ENCODE measurements at places on chromosomes 1 and 21.

- DNase-seq: peak; percentile 86
These were observed at the start of gene POMGNT1 for GRCh38 chr1:46197964-46198811. TSS of gene POMGNT1 (minus strand) at chr1:46198434. CDS start at chr1:46197821, 613 bp downstream.

DNA sequence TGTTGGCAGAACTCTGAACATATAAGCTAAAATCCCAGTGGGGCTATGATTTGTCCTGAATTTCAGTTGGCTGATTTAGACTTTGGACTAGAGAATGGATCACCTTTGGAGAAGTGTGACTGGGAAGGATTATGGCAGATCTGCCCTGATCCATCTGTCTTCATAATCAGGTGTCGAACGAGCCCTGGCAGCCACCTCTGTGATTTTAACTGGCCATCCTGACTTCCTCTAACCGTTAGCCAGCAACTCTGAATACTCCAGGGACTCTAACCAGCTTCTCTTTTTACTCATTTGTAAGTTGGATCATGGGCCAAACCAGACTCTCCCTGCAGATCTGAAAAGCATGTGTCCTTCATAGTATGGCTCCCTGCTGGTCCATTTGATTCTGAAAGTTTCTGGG, 32.0 kb downstream of the ACTN2 start:
- no peak for DNase-seq

DNA sequence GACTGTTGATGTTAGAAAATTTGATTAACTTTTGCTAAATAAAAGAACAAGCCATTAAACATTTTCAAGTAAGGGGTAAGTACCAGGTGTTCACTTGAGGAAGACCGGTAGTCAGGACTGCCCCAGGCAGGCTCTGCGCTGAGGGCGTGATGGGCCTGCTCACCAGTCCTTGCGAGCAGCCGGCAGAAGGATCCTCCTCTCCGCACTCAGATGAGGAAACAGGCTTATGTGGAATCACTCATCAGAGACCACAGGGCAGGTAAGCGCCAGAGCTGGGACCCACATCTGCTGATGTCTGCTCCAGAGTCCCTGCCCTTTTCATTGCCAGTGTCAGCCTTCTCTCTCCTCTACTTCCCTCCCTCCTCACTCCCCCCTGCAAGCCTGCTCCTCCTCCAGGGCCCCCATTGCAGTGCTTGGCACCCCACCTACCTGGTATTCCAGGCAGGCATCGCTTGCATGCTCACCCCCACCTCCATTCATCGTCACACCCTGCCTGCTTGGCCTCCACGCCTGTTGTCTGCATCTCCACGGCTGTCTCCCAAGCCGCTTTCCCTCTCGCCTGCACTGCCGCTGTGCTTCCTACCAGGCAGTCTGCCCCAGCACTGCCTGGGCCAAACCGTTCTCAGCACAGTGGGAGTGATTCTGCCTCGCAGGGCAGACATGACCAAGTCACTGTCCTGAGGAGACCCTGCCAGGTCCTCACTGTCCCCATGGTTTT, 24.7 kb upstream of the KDM4A start:
- no peak for DNase-seq

- no peak for DNase-seq
These were observed 5.0 kb downstream of the TAS1R2 start for GRCh38 chr1:18854331-18855025.

- DNase-seq: no peak
These were observed 122.3 kb upstream of the ADAR start for GRCh38 chr1:154730259-154730658.

GRCh38 chr1:67350783-67351182, 43.1 kb downstream of the IL12RB2 start:
- peak; percentile 73 for DNase-seq

DNA sequence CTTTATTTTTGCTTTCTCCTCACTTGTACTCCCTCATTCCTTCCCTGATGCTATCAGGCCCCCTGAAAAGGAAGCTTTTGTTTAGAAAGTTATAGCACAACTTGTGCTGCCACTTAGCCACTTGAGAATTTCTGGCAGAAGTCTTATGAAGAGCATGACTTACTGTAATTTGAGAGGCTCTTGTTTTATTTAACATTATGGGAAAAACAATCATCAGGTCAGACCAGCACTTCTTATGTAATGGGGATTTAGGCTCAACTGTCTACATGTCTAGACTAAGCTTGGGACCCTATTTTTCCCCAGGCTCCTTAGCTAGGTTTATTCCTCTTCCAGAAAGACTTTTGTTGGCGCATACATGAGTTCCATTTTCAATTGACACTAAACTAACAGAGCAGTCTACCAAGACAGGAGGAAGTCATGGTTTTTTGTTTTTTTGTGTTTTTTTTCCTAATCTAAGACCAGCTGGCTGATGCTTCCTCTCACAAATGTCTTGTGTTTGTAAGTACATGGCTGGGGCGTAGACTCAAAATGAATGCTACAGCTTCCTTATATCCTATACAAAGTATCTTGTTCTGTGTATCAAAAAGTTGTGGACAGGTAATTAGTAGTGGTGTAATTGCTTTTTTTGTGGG, 31.5 kb downstream of the TNFSF4 start:
- no peak for DNase-seq

GRCh38 chr1:219279017-219279770, 105.5 kb downstream of the LYPLAL1 start:
- no peak for DNase-seq

GRCh38 chr1:69120817-69121216, 446.9 kb upstream of the LRRC7 start:
- DNase-seq: no peak

- no peak for DNase-seq
These were observed 105.9 kb downstream of the PIK3R3 start for GRCh38 chr1:46026531-46026930.

DNA sequence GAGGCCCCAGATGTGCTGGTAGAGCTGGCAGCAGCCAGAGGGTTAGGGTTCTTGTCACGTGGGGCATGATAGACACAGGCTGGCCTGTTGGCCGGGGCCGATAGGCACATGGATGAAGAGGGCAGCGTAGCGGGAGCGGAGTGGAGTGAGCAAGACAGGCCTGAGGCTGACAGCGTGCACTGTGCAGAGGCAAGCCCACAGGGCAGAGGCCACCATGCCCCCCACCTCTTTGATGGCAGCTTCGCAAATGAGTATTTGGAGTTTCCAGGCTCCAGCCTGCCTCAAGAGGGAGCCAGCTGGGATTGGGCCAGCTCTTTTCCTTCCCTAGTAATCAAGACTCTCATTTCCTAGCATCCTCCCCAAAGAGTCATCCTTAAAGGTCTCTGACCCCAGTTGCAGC, 43.5 kb downstream of the TMCC2 start:
- no peak for DNase-seq

GRCh38 chr1:20721117-20722061, 3.6 kb upstream of the KIF17 start:
- no peak for DNase-seq

GRCh38 chr1:14263671-14264070, 334.8 kb upstream of the KAZN start:
- DNase-seq: no peak

DNA sequence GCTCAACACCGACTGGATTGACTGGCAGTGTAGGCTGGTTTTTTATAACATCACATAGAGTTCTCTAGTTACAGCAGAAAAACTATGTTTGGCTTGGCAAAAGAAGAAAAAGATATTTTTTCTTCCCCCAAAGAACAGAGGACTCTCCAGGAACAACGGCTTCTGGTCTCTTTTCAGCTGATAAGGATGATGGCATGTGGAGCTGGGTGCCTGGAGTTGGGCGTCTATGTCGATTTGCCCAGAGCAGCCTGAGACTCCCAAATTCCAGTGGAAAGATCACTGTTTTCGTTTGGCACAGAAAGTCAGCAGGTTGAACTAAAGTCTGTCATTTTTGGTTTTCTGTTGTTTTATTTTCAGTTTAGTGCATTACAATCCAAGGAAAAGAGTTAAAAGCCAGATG, 91.1 kb downstream of the SMYD2 start:
- no peak for DNase-seq

DNA sequence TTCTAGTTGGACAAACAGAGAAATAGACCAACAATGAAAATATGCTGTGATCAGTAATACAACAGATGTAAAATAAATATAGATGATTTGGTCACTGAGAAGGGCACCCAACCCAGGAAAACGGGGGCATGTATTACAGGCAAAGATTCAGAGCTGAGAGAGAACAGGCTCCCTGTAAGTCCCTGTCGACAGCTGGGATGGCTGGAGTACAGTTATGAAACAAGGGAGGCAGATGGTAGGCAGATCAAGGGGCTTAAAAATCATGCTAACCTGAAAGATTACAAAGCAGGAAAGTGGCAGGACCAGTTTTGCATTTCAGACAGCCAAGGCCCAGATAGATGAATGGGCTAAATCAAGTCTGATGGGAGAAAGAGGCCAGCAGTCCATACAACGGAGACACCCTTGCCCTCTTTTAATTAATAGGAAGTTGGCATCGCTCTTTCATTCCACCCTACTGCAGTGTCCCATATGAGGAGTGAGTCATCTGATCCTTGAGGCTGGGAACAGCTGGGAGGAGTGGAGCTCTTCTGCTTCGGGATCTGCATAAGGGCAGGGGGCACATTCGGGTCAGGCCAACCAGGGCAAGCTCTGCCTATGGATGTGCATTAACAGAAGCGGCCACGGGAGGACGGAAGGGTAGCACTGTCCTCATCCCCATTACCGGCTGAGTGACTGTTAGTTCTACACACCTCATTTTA, 171.1 kb downstream of the DAB1 start:
- DNase-seq: no peak

- DNase-seq: no peak
These were observed 5.0 kb upstream of the SLC35A3 start for GRCh38 chr1:99964806-99965205.

GRCh38 chr1:212539737-212540430, 68.7 kb upstream of the ATF3 start:
- DNase-seq: no peak

GRCh38 chr1:18998016-18998724, 41.7 kb upstream of the IFFO2 start:
- no peak for DNase-seq

DNA sequence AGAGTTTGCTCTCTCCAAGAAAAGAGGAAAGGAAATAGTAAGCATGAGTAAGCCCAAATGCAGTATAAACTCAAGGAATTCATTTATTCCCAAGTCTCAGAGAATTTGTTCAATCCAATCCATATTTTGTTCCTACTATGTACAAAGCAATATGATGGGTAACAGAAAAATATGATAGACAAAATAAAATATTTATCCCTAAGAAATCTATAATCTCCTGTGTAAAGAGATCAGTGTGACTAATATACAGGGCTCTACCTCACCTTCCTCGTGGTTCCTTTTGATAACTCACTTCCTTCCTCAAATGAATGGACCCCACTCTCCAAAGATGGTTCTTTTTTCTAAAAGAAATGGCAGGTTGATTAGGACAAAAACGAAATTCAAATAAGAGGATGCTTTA, 7.6 kb downstream of the CLSPN start:
- DNase-seq: no peak

DNA sequence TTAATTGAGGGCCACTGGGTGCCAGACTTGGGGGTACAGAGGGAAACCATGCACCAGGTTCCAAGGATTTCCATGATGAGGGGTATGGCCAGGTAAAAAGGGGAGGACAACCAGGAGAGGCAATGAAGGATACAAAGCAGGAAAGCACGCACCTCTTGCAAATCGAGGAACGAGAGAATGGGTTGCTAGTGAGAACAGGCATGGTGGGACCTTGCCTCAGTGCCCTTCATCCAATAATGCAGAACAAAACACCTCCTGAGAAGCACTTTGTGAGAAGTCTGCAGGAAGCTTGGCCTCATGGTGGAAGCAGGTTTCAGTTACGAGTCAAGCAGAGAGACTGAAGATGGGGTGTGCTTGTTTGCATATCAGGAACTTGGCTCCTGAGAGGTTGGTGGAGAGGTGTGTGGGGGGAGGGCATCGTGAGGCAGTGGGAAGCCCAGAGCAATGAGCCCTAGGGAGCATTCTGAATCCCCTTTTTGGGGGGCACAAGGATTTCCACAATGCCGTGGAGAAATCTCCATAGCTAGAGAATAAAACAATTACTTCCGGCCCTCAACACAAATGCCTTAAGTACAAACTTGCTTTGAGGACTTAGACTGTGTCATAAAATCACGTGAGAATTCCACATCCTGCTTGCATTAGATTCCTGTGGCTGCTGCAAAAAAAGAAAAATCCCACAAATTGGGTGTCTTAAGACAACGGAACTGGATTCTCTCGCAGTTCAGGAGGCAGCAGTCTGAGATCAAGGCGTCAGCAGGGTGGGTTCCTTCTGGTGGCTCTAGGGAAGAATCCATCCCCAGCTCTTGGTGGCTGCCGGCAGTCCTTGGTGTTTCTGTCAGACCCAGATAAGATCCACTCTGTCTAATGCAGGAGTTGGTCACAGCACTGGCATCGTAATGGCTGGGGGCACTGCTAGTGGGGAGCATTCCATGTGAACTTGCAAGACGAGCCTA, 54.9 kb upstream of the BACE2 start:
- DNase-seq: peak; percentile 6

DNA sequence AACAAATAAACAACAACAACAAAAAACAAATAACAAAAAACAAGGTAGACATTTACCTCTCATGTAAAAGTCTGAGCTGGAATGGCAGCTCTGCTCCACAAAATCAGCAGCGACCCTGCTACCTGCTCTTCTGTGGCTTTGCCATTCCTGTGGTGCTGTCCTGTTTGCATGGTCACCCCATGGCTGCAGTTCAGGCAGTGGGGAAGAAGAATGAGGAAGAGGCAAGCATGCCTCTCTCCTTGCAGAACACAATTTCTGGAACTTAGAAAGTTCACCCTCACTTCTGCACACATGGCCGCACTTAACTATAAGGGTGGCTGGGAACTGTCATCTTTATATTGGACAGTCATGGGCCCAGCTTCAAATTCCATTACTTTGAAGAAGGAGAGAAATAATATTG, 84.8 kb upstream of the GNG12 start:
- DNase-seq: no peak

DNA sequence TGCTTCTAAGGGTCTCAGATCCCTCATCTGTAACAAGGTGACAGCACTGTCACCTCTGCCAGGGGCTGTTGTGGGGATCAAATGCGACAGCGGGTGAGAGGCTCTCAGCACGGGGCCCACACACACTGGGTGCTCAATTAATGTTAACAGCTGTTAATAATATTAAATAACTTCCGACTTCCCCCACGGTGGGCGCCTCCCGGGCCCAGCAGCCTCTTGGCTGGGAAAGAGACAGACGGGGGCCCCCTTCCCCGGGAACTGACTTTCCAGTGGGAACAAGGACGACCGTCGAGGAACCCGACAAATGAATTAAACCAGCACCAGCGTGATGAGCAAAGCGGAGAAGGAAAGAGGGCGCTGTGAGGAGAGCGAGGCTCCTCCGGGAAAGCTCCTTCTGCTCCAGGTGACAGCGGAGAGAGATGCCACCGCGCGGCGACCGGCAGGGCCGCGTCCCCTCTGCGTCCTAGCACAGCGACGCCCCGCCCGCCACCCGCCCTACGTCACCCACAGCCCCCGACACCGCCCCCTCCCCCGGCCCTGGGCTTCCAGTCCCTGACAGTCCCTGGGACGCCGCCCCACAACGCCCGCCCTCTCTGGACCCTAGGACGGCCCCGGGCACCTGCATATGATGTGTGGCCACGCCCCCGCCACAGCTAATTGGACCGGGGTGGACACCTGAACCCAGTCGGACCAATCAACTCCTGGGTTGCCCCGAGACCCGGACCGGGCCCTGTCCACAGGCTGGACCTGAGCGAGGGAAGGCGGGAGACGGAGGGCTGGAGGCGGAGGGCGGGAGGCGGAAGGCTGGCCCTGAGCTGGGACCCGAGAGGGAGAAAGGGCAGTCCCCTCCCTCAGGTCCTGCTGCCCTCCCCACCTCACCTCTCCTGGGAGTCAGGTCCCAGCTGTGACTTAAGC, 38.2 kb downstream of the MATN1 start:
- no peak for DNase-seq

- no peak for DNase-seq
These were observed 33.4 kb downstream of the TRABD2B start for GRCh38 chr1:47963568-47964358.

Measured in GM12865 (cell line).